ENCODE measurements at places on chromosomes 16 and 17. TPM values are rescaled to one million over a fixed set of nuclear protein-coding genes. Genes with fewer than 3 reads are reported as not detected.

GRCh38 chr16:72266836-72267235 lies 94.9 kb upstream of the PMFBP1 start:
- no peak for DNase-seq

GRCh38 chr16:4488499-4488967 lies 12.3 kb downstream of the HMOX2 start:
- no peak for DNase-seq

DNA sequence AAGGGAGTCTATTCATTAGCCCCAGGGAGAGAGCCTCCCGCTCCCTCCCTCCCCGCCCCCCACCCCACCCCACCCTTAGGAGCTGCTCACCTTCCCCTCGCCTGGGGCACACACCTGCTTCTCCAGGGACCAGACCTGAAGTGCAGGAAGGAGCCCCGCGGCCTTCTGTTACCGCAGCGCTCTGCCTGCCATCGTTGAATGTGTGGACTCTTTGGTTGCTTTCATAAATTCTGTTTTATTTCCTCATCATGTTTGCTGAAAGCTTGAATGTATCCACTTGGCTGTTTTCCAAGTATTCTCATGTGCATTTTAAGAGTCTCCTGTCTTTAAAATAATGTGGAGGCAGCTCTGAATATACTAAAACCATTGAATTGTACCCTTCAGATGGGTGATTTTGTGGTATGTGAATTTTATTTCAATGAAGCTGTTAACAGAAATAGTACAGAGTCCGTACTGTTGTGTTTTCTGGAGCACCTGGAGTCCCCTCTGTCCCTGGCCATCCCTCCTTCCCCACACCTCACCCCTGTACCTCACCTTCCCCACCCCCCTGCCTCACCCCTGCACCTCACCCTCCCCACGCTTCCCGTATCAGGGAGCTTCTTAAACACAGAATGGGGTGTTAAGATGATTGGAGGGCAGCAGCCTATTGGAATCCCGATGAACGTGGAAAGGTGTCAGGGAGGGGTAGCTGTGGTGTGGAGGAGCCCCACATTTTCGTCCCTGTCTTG lies 25.5 kb downstream of the RAB11FIP3 start:
- DNase-seq: no peak

GRCh38 chr17:31553506-31553905 lies 162.0 kb downstream of the RAB11FIP4 start:
- no peak for DNase-seq

Gene ASPA
- 2.0 TPM for total RNA-seq

DNA sequence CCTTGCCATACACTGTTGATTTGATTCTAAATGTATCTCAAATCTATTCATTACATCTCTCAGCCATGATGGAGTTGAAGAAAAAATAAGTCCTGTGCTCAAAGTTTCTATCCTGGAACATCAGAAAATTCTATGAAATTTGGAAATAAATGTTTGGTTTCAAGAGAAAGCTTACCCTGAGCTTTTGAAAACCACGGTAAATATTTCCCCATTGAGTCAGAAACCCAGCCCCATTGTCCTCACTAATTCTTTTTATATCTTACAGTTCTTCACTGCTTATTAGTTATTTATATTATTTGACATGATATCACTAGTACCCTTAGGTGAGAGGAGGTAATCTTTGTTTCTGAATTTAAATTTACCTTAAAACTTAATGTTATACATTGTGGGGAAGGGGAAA lies 128.5 kb downstream of the MRTFB start:
- DNase-seq: no peak

Data from colonic mucosa (tissue), 4 donors.